ENCODE measurements at places on chromosomes 2 and 18.

- DNase-seq, result no peak
These were observed 207.4 kb downstream of the CBLN2 start for GRCh38 chr18:72336786-72337185.

GRCh38 chr2:240811346-240812300 is 8.4 kb downstream of the KIF1A start:
- DNase-seq, result no peak

DNA sequence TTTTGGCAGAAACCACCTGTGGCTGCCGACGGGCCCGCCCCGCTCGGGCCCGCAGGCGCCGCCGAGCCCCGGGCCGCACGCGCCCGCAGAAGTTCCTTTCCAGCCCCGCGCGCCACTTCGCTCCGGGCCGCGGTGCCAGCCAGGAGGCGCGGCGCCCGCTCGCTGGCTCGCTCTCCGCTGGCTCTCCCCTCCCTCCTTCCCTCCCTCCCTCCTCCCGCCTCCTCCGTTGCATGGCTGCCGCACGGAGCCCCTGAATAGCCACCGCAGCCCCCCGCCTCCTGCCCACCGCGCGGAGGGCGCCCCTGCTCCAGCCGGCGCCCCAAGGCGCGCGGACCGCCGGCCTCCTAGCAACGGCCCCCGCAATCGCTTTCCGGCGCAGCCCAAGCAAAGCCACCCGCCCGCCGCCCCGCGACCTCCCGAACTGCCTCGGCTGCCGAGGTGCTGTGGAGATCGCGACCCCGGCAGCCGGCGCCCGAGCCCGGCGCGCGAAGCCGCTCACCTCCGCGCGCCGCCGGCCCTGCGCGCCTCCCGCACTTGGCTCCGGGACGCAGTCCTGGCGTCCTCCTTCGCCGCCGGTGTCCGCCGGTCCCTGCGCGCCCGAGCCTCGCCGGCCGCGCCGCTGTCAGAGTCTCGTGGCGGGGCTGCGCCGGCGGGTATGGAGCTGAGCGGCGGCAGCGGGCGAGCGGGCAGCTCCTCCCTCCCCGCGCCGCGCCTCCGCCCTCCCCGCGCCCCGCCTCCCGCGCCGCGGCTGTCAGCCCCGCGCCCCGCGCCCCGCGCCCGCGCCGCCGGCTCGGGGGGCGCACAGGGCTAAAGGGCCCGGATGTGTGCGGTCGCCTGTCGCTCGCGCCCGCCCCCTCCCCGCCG is at the start of gene ZBTB7C:
Gene ZBTB7C, minus strand, starts transcription at position 657 of the 864 bp plus-strand sequence.
- no peak for DNase-seq

DNA sequence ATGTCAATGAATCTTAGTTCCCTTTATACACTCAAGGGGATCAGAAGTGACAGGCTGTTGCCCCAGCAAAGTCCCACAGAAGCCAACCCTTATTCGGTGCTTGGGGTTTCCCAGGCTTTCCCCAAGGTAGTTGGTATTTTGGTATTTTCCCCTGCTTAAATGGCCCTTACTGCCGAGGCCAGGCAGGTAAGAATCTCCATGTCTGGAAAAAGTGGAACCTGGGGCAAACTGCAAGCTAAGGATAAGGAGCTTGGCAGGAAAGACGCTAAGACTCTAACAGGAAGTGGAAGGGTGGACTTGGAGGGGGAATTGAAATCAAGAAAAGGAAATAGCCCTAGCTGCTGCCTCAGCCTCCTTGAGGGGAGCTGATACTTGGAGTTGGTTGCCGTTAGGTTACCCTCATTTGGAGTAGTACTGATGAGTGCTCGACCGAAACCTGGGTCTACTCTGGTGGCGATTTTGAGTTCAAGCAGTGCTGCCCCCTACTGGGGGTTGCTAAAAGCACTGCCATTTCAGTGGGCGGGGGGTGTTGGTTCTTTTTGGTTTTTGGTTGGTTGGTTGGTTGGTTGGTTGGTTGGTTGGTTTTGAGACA is 3.3 kb upstream of the GPBAR1 start:
- DNase-seq, result peak; percentile 42

- DNase-seq, result no peak
These were observed 537.5 kb upstream of the FSIP2 start for GRCh38 chr2:185201063-185201462.

DNA sequence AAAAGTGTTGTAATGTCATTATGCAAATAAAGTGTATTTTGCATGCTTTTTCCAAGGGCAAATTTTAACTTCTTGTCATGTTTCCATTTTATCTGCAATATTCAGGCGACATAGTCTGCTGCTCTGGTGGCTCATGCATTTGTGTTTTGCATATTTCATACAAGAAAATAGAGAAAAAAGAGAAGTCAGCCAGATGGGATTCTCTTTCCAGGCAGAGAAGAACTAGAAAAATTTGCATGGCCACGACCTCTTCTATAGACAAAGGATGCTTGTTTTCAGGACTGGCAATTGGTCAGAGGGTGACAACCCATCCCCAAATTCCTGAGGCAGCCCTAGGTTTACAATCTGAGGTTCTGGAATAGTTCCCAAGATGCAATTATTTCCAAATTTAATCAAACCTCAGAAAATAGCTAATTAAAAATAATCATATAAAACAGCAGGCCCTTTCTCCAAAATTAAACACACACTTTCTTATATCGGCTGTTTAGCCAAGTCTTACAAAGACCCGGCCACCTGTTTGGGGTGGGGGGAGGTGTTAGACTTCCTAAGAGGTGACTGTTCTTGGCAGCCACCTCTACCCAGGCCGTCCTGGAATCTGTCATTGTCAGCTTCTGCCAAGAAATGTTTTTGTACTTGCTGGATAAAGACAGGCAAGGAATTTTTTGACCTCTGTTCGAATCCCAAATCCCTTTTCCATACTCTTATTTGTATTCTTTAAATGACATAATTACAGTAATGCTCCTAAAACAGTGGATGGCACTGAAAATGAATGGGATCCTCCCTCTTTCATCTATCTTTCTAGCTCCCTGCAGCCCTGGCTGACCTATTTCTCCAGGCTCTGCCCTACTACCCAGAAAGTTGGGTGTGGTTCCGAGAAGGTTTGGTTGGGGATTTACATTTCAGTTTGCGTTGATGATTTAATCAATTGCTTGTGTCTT is 20.8 kb upstream of the SOS1 start:
- no peak for DNase-seq

GRCh38 chr2:10564876-10565445 is 116.8 kb upstream of the ODC1 start:
- DNase-seq, result no peak

DNA sequence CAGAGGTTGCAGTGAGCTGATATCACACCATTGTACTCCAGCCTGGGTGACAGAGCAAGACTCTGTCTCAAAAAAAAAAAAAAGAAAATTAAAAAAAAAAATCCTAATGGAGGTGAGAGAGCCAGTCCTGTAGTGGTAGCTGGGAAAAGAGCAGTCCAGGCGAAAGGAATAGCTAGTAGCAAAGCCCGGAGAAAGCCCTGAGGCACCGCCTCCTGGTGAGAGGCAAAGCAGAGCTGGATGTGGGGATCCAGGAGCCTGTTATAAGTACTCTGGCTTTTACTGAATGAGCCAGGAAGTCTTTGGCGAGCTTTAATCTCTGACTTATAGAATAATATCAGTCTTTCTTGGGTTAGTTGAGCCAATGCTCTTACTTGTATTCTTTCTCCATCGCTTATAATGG is 6.6 kb upstream of the KLHL23 start:
- no peak for DNase-seq

DNA sequence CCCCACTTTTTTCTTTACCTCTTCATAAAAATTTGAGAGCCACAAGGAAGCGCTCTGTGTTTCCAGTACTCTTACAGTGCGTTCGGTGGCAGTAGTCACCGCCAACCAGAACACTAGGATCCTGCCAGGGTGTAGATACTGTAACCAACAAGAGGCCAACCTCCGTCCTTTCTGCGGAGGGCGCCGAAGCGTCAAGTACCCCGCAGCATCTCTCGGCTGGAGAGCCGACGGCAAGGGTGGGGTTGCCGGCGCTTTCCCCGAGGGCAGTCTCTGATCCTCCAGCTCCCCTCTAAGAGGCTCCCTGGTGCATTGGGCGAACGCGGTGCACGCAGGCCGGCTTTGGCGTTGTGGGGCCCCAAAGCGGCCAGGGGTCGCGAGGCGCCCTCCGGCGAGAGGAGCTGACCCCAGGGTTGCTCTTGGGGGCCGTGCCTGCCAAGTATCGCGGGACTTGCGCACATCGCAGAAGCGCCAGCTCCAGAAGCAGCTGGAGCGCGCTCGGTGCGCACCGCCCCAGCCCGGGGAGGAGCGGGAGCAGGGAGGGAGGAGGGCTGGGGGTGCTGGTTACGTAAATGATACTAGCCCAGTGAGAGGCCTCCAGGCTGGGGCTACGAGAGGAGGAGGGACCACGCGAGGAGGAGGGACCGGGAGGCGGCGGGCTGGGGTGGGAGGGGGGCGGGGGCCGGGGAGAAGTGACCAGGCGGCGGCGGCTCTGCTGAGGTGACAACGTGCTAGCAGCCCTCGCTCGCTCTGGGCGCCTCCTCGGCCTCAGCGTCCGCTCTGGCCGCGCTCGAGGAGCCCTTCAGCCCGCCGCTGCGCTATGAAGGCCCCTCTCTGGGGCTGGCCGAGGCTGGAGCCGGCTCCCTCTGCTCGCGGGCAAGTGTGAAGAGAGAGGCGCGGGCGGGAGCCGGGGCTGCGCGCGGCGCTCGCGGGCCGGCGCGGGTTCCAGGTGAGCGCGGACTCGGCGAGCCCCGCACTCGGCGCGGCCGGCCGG is at the start of gene GALNT13:
Gene GALNT13, plus strand, starts transcription at position 692 of the 991 bp plus-strand sequence.
- no peak for DNase-seq

GRCh38 chr2:197975931-197976519 is 171.6 kb downstream of the PLCL1 start:
- DNase-seq, result no peak

DNA sequence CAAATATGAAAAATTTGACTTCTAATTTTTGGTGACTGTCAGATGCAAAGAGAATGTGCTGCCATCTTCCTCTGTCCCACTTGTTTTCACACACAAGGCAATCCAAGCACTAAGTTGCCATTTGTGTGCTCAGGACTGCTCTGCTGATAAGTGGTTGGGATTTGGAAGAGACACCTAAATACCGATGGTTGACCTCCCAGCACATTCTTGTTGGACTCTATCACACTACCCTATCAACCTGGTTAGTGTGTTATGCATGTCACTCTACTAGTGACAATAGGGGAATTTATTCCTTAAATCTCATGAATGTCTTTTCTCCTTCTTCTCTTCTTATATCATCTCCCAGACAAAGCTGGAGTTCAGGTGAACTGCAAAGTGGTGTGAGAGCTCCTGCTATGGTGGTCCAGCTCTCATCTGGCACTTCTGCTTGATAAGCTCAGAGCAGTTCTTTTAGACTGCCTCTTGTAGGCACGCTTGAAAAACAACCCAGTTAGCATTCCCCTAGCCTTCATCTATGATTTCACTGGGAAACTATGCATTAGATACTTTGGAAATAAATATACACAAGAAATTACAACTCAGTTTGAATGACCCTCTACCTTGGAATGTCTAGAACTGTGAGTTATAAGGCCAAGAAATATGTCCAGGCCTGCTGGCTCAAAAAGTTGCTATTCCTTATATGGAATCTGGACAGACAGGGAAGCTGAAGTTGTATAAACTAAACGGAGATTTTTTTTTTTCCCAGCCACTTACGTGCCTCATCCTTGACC is 404.8 kb downstream of the MEIS1 start:
- no peak for DNase-seq

GRCh38 chr18:68454511-68455228 is 260.2 kb downstream of the TMX3 start:
- no peak for DNase-seq

- DNase-seq, result no peak
These were observed 621.9 kb downstream of the RNF144A start for GRCh38 chr2:7539077-7539476.

DNA sequence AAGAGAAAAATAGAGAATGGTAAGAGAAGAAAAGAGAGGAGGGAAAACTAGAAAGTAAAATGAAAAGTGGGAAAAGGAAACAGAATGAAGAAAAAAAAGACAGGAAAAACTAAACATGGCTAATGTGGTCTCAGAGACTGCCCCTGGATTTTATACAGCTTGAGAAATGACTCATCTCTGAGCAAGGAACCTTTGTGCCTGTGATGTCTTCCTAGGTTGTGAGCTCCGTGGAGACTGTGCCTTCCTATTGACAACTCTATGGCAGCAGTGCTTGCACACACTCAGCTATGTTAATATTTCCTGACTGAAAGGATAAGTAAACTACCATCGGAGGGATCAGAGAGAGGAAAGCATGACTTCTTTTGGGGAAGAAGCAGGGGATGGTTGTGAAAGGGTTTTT is 203.8 kb downstream of the RDH14 start:
- DNase-seq, result no peak

- no peak for DNase-seq
These were observed 25.8 kb downstream of the CREG2 start for GRCh38 chr2:101361522-101361921.

DNA sequence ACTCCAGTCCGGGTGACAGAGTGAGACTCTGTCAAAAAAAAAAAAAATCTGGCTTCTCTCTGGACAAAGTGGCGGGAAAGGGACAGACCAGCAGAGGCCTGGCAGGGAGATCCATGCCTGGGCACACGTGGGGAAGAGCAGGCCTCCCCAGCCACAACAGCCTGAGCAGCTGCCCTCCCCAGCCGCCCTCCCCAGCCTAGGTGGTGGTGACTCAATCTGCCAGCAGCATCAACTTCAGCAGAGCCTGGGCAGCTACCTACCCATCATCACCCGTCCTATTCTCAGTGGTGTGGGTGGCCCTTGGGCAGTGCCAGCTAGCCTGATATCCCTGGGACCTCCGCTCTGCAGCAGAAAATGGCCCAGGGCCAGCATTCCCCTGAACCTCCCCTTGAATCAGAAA is 612.4 kb downstream of the FBXO15 start:
- DNase-seq, result no peak

DNA sequence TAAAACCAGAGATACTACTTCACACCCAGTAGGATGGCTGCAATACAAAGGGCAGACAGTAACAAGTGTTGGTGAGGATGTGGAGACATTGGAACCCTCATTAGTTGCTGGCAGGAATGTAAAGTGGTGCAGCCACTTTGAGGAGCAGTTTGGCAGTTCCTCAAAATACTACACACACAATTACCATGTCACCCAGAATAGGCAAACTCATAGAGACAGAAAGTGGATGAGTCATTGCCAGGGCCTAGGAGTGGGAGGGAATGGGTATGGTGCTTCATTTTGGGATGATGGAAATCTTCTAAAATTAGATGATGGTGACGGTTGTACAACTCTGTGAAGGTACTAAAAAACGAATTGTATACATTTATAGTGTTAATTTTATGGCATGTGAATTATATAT is 54.8 kb downstream of the ATP9B start:
- DNase-seq, result no peak

GRCh38 chr2:84427235-84428138 is 31.6 kb downstream of the SUCLG1 start:
- DNase-seq, result no peak

DNA sequence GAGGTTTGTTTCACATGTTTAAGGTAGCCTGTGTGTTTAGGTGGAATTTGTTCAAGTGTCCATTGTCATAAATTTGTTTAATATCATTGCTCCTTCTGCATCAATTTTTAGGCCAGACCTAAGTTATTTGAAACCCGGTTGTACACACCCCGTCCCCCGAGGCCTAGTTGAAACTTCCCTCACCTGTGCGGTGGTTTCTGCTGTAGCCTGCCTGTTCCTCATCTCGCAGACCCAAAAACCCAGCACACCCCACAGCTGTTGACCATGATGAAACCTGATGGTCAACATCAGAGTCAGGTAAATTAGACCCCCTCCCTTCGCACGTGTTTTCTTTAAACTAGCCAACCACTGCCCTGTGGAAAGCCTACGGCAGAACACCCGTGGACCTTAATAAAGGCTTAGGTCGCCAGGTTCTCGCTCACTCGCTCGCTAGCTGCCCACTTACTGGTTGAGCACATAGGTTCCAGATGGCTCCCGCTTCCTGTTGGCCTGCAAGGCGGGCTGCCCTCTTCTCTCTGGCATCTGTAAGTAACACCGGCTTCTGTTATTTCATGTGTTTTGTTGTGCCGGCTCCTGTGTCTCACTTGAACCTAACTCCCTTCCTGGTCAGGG is 64.4 kb downstream of the EML6 start:
- DNase-seq, result no peak

Measured in stimulated activated CD8-positive, alpha-beta memory T cell treated with anti-CD3 and anti-CD28 coated beads, Interleukin-7, amount 100 ng/mL, for 4 hours (primary cell).